ENCODE measurements at places on chromosomes 2 and 18.

GRCh38 chr18:6648581-6648980 is 80.9 kb upstream of the ARHGAP28 start:
- no peak overlapping the region for H3K27ac ChIP-seq
- DNase-seq: no peak
- H3K27me3 ChIP-seq: no peaks in the 10 kb centered on the region

DNA sequence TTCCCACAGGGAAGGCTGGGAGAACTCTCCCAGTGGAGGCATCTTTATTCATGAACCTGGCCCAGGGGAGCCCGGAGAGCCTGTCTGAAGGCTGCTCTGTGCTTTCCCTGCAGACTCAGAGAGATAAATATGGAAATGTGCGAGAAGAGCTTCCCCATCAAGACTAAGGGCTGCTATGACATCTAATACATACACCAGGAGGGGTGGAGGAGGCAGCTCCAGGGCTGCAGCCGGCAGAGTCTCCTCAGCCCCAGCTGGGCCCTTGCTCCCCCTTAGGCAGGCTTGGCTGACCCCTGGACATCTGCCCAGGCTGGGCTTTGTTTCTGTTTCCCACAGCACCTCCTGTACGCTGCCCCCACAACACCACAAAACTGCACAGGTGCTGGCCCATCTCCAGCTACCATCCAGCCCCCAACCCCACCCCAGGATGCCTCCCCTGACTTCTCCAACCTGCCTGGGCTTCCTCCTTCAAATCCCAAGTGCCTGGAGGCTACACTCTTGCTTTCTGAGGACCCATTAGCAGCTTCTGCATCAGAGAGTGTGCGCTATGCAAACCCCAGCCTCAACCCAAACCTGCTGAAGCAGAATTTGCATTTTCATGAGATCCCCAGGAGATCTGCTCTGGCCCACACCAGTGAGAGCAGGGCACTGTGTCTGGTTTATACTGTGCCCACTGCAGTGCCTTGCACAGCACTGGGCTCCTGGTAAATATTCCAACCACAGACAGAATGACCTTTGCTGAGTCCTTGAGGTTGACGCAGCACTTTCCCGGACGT is 96.8 kb downstream of the VSNL1 start:
- H3K4me1 ChIP-seq: no peaks in the 10 kb centered on the region
- no peaks in the 10 kb centered on the region for H3K27me3 ChIP-seq
- no peak overlapping the region for H3K4me3 ChIP-seq
- DNase-seq: no peak

GRCh38 chr18:11121443-11121849 is 27.9 kb downstream of the PIEZO2 start:
- H3K4me1 ChIP-seq: no peaks in the 10 kb centered on the region
- no peak overlapping the region for H3K4me3 ChIP-seq
- H3K27me3 ChIP-seq: no peaks in the 10 kb centered on the region
- no peaks in the 10 kb centered on the region for H3K36me3 ChIP-seq

- H3K36me3 ChIP-seq: peaks cover 4% of the 10 kb centered on the region
- peaks cover 5% of the 10 kb centered on the region for H3K4me1 ChIP-seq
- no peak overlapping the region for H3K27ac ChIP-seq
Observed at GRCh38 chr18:13202571-13202970, 16.0 kb upstream of the LDLRAD4 start.

GRCh38 chr2:101348883-101349282 is 38.4 kb downstream of the CREG2 start:
- peaks cover 3% of the 10 kb centered on the region for H3K4me1 ChIP-seq
- H3K4me3 ChIP-seq: no peak overlapping the region
- no peaks in the 10 kb centered on the region for H3K36me3 ChIP-seq
- no peak overlapping the region for H3K27ac ChIP-seq

GRCh38 chr2:117979911-117980701 is 33.8 kb downstream of the CCDC93 start:
- no peak for DNase-seq
- no peak overlapping the region for H3K27ac ChIP-seq
- peaks cover 47% of the 10 kb centered on the region for H3K36me3 ChIP-seq
- H3K4me1 ChIP-seq: no peaks in the 10 kb centered on the region
- H3K27me3 ChIP-seq: no peaks in the 10 kb centered on the region

DNA sequence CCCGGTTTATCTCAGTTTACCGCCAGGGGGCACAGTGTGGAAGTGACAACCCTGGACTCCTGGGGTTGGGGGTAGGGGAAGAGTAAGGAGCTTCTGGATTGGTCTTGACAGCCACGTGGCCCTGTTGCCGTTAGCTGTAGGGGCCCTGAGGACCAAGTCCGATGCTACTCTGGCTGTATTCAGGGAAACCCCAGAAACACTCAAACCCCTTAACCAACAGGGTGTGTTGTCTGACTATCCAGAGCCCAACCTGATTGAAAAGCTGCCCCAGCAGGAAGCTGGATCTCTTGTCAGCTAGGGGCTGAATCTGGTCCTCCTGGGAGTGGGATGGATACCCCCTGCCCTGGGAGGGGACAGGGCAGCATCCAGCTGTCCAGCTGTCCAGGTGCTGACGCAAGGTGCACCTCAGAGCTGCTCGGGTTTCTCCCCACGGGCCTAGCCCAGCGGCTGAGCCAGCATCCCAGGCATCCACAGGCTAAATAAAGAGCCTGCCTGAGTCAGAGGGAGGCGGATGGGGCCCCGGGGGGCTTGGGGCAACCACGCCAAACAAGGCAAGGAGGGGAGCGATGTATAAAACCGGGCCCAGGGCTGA is 3.1 kb upstream of the GMPPA start:
- no peak overlapping the region for H3K27ac ChIP-seq
- peaks cover 29% of the 10 kb centered on the region for H3K4me1 ChIP-seq
- DNase-seq: peak; percentile 77

DNA sequence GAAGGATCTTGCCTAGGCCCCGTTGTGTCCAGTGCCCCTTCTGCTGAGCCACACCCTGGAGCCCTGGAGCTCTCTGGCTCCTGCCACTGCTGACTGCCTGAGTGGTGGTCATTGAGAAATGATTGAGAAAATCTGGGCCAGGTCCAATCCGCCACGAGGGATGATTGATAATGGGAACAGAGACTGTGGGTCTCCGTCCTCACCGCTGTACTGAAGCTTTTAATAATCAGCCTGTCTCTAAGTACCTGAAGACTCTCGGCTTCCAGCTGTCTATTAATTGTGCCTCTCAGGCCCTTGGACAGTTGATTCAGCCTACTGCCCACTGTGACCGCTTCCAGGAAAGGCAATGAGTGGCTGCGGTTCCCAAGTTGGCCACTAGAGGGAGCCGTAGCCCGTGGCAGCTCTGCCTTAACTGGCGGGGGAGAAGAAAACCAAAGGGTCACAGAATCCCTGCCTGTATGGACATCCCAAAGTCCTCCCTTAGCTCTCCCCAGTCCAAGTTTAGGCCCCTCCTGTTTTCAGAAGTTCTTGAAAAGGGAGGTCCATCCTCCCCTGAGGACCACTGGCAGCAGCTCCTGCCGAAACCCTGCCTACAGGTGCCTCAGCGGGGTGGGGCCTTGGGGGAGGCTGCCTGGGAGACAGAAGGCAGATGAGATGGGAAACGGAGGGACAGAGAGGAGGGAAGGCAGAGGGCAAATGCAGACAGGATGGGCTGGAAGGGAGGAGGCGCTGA is 213.6 kb downstream of the TNS1 start:
- peak overlapping the region; percentile 9 for H3K27ac ChIP-seq
- H3K4me3 ChIP-seq: peak overlapping the region; percentile 74
- H3K27me3 ChIP-seq: no peaks in the 10 kb centered on the region
- peak; percentile 86 for DNase-seq

GRCh38 chr2:175366815-175367214 is 185.3 kb upstream of the ATP5MC3 start:
- no peak overlapping the region for H3K27ac ChIP-seq
- no peaks in the 10 kb centered on the region for H3K36me3 ChIP-seq
- no peaks in the 10 kb centered on the region for H3K4me1 ChIP-seq
- H3K4me3 ChIP-seq: no peak overlapping the region
- DNase-seq: peak; percentile 33

DNA sequence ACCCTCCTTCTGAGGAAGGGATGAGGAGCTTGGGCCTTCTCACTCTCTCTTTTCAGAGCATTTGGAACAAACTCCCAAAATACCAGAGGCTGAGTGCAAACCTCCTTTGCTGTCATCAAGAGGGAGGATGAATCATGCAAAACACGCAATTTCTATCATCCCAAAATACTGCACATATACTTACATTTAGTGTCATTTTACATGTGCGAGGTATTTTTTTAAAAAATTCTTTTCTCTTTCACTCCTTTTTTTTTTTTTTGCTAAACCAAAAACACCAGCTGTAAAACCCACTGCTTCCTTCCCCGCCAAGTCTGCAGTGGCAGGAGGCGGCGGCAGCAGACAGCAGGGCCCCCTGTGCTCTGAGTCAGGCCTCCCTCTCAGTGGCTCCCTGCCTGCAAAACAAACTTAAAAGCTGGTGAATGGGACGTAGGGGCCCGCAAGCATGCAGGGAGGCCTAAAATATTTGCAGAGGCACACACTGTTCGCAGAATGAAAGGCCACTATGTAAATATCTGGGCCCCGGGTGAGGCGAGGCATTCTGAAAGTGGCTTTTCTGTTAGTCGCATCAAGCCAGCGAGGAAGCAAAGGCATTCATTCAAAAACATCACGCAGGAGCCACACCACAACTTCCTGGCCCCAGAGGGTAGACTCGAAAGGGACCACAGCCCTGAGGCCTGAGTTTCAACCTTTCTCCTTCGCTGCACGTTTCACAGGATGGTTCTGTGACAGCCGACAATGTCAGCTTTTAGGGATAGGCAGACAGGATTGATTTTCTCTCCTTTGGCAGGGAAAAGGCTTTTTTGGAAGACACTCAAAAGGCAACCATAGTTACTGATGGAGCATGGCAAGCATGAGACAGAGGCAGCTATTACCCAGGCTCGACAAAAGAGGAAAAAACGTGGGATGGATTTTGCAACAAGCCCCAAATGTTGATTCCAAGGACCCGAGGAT is 73.4 kb downstream of the ACTR2 start:
- peaks cover 44% of the 10 kb centered on the region for H3K4me1 ChIP-seq
- no peaks in the 10 kb centered on the region for H3K36me3 ChIP-seq

- H3K36me3 ChIP-seq: no peaks in the 10 kb centered on the region
- H3K27ac ChIP-seq: no peak overlapping the region
- H3K4me3 ChIP-seq: no peak overlapping the region
- no peak for DNase-seq
Observed at GRCh38 chr18:62023536-62023935, 130.7 kb upstream of the RNF152 start.

DNA sequence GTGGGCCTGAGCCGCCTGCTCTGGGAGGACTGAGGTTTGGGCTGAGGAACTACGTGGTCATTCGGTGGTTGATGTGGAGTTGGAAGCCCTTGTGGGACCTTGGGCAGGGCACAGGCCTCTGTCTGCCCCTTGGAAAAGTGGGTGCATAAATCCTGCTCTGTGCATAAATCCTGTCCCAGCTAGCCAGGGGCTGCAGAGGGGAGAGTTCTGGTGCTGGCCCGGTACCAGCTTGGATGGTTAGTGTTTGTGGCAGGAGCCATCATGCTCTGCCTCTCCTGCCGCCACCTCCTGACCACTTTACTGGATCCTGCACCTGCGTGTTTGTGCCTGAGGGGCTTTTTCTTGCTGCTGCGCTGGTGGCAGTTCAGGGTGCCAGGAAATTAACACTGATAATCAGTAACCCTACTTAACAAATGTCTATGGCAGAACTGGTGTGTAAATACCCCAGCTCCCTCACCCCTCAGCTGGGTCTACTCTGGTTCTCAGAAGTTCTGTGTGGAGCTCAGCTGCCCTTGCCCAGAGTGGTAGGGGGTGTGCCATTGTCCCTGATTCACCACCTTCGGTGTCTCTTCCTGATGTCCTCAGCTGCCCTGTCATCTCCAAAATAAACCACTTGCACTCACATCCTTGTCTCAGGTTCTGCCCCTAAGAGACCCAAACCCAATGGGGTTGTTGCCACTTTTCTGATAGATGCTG is 156.8 kb downstream of the GLI2 start:
- no peaks in the 10 kb centered on the region for H3K4me1 ChIP-seq
- no peaks in the 10 kb centered on the region for H3K27me3 ChIP-seq
- no peak overlapping the region for H3K4me3 ChIP-seq
- H3K27ac ChIP-seq: no peak overlapping the region
- H3K36me3 ChIP-seq: no peaks in the 10 kb centered on the region

DNA sequence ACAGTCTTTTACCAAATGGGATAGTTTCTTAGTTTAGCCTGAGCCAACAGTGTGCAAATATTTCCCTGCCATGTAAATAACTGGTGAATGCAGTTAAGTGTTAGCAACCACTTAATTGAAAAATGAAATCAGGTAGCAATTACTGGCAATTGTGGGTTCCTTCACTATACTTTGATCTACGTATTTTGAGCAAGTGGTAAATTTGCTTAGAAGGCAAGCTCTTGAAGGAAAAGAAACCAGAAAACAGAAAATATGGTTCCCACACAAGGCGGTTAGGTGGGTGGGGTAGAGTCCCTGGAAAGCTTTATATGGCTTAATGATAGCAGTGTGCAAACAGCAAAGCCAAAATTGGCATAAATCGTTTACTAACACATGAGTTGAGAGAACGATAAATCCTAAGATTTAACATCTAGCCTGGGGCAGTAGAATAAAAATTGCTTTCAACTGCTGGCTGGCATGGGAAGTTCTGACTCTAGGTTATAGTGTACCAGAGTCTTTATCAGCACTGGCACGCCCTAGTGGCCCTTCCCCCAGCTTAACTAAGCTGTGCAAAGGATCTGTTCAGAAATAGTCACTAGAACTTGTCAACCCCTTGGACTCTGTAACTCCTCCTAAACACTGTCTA is 17.0 kb downstream of the SLC9A2 start:
- peaks cover 4% of the 10 kb centered on the region for H3K4me1 ChIP-seq
- H3K4me3 ChIP-seq: no peak overlapping the region
- H3K36me3 ChIP-seq: no peaks in the 10 kb centered on the region
- H3K27ac ChIP-seq: no peak overlapping the region

DNA sequence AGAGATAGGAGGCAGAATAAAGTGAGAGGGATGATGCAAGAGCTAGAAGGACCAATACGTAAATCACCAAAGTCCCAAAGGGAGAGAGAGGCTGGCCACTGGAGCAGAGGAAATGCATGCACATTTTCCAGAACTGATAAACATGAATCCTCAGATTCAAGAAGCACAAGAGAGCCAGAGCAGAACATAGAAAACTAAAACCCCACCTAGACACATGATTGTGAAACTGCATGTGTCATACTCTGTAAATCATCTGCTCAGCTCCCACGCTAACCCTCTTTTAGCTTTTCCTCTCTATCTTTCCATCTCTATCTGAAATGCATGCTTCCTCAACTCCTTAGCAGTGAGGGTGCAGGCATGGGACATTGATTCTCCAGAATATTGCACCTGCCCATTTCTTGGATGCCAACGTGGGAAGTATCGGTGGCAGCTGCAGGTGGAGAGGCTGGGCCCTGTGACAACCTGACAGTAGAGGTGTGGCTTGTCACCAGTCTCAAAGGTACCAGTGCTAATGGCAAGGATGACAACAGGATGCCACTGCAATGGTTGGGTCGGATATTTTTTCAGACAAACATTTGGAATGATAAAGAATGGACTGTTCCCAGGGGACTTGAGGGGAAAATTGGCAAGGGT is 89.3 kb upstream of the OTOS start:
- peaks cover 14% of the 10 kb centered on the region for H3K27me3 ChIP-seq
- H3K36me3 ChIP-seq: peaks cover 2% of the 10 kb centered on the region
- DNase-seq: no peak
- no peak overlapping the region for H3K4me3 ChIP-seq

GRCh38 chr18:59127047-59127446 is 12.6 kb upstream of the SEC11C start:
- H3K4me3 ChIP-seq: no peak overlapping the region
- no peak for DNase-seq
- no peaks in the 10 kb centered on the region for H3K4me1 ChIP-seq
- H3K27me3 ChIP-seq: peaks cover 27% of the 10 kb centered on the region

GRCh38 chr2:63035660-63036059 is 15.0 kb upstream of the OTX1 start:
- no peak overlapping the region for H3K4me3 ChIP-seq
- H3K36me3 ChIP-seq: no peaks in the 10 kb centered on the region
- H3K4me1 ChIP-seq: no peaks in the 10 kb centered on the region
- H3K27ac ChIP-seq: no peak overlapping the region

GRCh38 chr18:37654731-37655369 is 89.3 kb upstream of the CELF4 start:
- H3K4me1 ChIP-seq: no peaks in the 10 kb centered on the region
- no peak overlapping the region for H3K4me3 ChIP-seq
- no peak for DNase-seq
